ENCODE measurements at places on chromosomes 7 and 10.

DNA sequence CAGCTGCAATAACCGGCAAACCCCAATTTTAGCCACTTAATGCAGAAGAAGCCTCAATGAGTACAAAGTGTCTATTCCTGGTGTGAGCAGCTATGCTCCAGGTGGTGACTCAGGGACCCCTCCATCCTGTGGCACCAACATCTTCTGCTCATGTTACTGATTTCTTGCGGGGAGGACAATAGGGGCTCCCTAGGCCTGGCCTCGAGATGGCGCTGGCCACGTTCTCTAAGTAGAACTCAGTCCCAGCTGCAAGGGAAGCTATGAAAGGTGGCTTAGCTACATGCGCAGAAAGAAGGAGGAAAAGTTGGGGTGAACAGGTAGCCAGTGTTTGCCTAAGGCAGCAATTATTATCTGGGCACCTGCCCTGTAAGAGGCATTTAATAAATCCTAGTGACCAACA, 6.6 kb downstream of the GJD4 start:
- DNase-seq = no peak

- no peak for DNase-seq
Measured at GRCh38 chr7:105185290-105186010, 171.4 kb downstream of the KMT2E start.

- DNase-seq = no peak
Measured at GRCh38 chr10:33799281-33799943, 464.9 kb upstream of the NRP1 start.

GRCh38 chr7:101676956-101677355, 47.9 kb upstream of the MYL10 start:
- DNase-seq = no peak

DNA sequence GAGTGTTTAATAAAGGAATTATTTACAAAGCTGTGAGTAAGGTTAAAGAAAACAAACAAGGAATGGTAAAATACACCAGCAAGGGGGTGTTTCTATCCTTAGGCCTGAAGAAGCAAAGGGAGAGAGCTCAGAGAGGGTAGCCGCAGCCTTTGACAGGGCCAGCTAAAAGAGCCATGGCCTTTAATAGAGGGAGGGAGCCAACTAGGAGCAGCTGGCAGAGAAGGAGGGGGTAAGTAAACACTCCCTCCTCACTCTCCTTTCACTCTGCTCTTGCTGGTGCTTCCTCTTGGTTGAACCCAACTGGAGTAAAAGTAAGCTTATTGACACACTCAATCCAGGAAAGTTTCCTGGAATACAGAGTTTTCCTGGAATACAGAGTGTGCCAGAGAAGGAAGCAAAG, 87.5 kb downstream of the CH25H start:
- DNase-seq = no peak

- no peak for DNase-seq
Measured at GRCh38 chr7:117243390-117243789, 79.5 kb downstream of the WNT2 start.

DNA sequence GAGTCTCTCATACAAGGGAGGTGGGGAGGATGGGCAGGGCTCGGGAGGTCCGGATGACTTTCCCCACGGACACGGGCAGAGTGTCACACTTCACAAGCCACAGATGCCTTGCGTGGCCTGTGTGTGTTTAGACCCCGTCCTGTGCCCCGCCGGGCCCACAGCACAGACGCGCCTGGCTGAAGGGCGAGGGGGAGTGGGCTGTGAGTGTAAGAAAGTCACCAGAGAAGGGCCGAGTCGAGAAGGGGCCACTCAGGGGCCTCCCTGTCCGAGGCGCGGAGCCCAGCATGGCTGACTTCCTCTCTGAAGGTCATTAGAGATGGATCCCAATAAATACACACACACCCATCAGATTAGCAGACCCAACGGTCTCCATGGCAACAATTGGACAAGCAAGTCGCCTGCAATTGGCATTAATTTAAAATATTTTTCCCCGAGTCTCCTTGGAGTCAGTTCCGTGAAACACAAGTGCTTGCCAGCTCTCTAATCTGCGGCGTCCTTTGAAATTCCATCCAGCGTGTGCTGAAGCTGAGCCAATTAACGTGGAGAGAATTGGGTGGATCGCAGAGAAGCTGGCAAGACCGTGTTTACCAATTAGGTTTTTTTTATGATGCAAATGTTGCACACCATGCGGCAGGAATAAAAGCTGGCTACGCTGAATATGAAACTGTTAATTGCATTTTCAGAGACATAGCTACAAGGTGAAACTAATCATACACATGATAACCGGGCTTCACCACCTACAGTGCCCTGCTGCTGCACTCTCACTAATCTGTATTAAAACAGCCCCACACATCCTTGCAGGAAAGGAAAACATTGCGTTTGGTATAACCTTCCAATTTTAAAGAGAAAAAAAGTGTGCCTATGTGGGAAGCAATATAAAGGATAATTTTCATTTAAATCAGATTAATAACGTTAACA, 571.2 kb downstream of the PTPRN2 start:
- no peak for DNase-seq

- DNase-seq = no peak
Measured at GRCh38 chr10:114131094-114131493, 42.9 kb downstream of the CCDC186 start.

DNA sequence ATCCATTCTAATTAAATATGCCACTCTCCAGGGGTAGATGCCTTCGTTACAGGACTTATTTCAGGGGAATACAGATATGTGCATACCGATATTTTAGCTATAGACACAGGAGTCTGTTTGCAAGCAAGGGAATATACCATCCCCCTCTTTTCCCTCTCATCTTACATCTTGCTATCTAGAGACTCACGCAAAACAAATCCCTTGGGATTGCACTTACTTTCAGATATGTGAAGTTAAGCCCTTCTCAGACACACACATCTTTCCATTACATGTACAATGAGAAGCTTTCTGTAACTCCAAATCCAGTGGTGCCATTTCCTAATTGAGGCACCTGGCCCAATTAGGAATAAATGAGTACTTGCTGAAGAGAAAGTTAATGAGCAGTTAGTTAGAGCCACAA, 250.4 kb upstream of the FZD8 start:
- DNase-seq = no peak

- no peak for DNase-seq
Measured at GRCh38 chr10:78896159-78896928, 172.4 kb upstream of the ZMIZ1 start.

- no peak for DNase-seq
Measured at GRCh38 chr10:63346015-63346441, 119.7 kb downstream of the JMJD1C start.

DNA sequence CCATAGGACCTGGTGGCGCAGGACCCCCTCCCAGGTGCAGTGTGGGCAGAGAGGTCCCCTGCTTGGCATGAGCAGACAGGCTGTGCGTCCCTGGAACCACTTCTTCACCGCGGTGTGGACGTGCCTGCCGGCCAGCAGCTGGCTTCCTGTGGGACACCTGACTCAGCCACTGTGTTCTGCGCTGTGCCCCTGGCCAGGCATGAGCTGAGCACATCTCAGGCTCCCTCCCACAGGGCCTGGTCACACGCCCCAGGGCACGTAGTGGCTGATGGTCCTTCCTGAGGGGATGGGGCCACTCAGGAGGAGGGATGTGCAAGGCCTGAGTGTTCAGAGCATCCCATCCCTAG, 3.5 kb upstream of the DEPP1 start:
- no peak for DNase-seq

- no peak for DNase-seq
Measured at GRCh38 chr7:5854738-5855137, 25.9 kb upstream of the OCM start.
